Fibroblast of the conjunctiva (primary cell): ENCODE measurements at places on chromosomes 6 and 20.

DNA sequence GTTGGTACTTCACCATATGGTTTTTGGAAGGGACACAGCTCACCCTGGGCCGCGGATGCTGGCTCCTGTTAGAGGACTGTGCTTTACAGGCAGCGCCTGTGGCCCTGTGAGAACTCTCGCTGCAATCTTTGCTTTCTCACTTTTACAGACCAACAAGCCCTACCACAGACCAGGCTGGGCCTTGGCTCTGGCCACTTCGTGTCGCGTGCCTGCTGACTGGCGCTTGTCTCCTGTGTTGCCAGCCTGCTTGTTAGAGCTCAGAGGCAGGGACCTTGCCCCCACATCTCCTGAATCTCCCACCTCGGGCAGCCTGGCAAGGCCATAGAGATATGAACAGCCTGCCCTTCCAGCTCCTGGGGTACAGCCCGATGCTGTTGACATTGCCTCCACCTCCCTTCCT lies 56.1 kb downstream of the SYNJ2 start:
- DNase-seq = no peak

GRCh38 chr20:48626226-48626937 lies 201.4 kb downstream of the PREX1 start:
- DNase-seq = no peak

- DNase-seq = no peak
These were observed 75.2 kb upstream of the ARID1B start for GRCh38 chr6:156701966-156702365.

DNA sequence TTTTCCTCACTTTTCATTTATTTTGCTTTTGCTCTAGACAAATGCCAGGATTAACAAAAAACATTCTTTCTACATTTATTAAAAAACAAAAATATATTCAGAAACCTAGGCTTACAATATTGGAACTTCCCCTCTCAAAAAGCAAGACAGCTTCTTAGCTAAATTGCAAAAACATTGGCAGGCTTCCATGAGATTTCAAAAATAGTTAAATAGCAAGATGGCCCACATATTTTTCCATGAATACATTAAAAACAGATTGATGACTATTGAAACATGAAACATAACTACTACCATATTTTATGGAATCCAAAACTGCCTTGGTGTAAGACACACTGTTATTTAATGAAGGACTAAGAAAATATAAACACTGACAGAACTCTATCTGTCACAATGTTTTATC lies 92.0 kb downstream of the LY86 start:
- no peak for DNase-seq

DNA sequence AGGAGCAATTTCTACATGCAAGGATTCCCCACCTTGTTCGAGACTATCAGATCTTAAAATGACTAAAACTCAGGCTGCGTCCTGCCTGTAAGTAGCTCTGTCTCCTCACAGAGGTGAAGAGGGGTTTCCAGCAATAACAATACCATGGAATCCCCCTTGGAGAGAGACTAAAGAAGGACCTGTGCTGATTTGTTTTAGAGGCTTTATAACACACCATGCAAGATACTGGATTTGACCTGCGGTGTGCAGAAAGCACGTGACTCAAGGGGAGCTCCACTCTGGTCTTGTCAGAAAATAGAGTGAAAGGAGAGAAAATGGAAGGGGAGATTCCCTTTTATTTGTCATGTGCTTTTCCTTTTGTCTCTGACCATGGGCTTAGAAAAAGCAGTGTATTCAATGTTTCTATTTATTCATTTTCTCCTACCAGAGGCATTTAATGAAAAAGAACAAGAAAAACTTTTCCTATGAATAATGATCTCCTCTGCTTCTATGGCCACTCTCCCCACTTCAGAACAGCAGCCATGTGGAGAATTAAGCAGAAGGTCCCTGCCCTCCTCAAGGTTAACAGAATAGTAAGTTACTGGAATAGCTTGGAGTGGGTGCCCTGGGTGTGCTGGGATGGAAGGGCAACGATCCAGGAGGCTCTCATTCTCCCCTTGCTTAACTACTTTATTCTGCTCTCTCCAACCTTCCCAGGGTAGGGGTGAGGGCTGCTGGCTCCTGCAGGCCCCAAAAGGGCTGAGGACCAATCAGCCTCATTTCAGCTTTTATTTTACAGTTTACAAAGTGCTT lies 19.2 kb upstream of the MRPS10 start:
- DNase-seq = no peak

DNA sequence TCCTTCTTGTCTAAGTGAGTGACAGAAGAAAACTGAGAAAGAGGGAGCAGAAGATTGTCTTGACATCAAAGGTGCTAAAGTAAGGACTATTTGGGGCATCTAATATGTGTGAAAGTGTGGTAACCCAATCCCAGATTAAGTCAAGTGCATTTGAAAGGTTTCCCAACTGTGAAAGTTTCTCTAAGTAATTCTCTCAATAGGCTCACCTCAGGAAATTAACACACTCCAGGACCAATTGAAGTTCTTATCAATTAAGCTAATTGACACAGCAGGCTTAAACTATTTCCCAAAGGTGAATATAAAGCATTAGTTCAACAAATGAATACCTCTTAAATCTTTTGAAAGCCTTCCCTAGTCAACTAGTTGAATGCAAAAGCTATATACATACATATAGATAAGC lies 212.8 kb upstream of the FUT9 start:
- DNase-seq = no peak
